NCI-H2227 treated with DMSO at 0.1 percent for 48 hours (cell line): ENCODE measurements at places on chromosomes 6 and 20.

GRCh38 chr6:162618448-162619002, 109.0 kb downstream of the PRKN start:
- no peak for DNase-seq

GRCh38 chr6:138560130-138560860, 61.0 kb upstream of the NHSL1 start:
- no peak for DNase-seq

- no peak for DNase-seq
Observed at GRCh38 chr6:3650959-3651697, 100.4 kb downstream of the PXDC1 start.

GRCh38 chr20:18166241-18166881, 28.7 kb downstream of the KAT14 start:
- DNase-seq = no peak

- DNase-seq = no peak
Observed at GRCh38 chr20:25031241-25031640, 26.7 kb downstream of the ACSS1 start.

GRCh38 chr20:57212534-57213276, 53.7 kb downstream of the BMP7 start:
- DNase-seq = no peak

- DNase-seq = no peak
Observed at GRCh38 chr6:3310051-3310448, 51.3 kb downstream of the PSMG4 start.

- no peak for DNase-seq
Observed at GRCh38 chr6:131844243-131844841, 36.5 kb downstream of the ENPP1 start.

GRCh38 chr20:34129518-34130162, 17.6 kb upstream of the EIF2S2 start:
- DNase-seq = peak; percentile 79

- no peak for DNase-seq
Observed at GRCh38 chr6:24078200-24078599, 47.8 kb upstream of the NRSN1 start.

DNA sequence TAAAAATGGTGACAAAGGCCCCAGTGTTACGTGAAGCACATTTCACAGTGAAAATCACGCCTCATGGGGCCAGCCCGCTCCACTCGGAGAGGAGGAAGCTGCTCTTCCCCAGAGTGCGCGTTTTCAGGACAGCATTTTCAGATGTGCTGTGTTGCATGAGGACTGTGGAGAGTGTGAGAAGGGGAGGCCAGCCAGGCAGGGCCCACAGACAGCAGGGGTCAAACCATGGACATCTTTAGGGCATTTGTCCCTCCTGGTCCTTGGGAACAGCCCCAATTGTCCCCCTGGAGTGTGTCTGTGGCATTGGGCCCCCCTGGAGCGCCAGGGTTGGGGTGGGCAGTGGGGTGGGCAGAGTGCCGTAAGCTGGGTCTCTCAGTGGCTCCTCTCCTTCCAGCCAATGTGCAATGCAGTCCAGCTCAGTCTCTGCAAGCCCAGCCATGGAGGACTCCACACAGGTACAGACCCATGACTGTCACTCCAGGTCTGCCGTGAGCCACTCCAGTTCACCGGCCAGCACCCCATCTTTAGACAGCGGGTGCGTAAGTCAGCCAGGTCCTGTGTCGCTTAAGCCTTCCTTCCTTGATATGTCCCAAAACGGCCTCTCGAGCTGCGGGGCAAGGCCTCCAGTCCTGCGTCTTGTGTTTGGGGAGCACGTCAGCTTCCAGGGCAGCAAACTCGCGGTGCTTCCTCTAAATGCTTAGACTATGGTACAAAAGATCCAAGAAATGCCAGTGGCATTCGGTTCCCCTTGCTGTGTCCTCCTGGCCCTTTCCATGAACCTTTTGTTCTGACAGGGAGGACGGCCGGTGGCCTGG, 159.3 kb upstream of the AFDN start:
- no peak for DNase-seq

DNA sequence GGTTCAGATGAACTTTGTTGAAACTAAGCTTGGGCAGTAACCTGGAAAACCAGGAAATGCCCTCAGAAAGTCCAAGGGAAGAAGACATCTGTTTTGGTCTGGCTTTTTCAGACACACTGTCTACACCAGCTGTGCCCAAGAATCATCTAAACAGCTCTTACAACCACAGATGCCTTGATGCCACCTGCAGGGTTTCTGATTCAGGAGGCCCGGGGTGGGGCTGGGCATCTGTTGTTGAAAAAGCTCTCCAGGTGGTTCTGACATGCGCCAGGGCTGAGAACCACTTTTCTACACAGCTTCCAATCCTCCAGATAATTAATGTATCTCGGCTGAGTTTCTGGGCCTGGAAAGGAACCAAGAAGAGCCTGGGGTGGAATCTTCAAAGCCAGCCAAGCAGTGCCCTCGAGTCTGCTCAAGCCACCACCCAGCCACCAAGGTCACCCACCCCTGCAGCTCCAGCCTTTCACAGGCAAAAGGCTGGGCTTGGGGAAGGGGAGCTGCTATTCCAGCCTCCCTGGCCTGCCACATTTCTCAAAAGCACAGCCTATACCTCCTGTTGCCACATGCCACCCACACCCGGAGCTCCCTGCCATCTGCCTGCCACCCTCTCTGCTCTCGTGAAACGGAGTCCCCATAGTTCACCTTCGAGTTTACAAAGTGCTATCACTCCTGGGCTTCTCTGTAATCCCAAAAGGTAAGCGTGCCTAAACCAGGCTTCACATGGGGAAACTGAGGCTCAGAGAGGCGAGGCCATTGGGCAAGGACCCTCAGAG, 9.4 kb downstream of the MDGA1 start:
- no peak for DNase-seq

- no peak for DNase-seq
Observed at GRCh38 chr6:155274533-155274932, 10.7 kb downstream of the CLDN20 start.
